ENCODE measurements at places on chromosomes 4 and X.

DNA sequence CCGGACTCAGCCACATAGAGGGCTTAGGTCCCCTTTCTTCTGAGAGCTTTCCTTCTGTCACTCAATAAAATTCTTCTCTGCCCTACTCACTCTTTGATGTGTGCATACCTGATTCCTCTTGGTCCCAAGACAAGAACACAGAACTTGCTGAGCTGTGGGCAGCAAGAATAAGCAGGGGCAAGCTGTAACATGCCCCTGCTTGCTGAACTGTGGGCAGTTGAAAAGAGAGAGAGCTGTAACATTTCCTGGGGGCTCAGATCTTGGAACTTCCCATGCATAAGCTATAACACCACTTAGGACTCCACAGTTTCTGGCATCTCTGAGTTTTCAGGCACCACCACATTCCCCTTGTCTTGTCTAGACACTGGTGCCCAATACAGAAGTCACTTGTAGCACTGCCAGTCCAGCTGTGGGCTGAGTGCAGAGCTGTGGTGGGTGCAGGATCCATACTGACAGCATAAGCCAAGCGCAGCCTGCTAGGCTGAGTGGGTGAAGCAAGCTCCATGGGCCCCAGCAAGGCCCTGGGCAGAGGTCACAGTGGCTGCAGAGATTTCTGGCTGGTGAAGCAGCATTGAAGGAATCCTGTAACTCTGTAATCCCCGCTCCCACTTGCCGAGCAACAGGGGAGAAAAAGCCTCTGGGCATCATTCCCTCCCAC, 241.2 kb downstream of the PCDH10 start:
- DNase-seq, result no peak

DNA sequence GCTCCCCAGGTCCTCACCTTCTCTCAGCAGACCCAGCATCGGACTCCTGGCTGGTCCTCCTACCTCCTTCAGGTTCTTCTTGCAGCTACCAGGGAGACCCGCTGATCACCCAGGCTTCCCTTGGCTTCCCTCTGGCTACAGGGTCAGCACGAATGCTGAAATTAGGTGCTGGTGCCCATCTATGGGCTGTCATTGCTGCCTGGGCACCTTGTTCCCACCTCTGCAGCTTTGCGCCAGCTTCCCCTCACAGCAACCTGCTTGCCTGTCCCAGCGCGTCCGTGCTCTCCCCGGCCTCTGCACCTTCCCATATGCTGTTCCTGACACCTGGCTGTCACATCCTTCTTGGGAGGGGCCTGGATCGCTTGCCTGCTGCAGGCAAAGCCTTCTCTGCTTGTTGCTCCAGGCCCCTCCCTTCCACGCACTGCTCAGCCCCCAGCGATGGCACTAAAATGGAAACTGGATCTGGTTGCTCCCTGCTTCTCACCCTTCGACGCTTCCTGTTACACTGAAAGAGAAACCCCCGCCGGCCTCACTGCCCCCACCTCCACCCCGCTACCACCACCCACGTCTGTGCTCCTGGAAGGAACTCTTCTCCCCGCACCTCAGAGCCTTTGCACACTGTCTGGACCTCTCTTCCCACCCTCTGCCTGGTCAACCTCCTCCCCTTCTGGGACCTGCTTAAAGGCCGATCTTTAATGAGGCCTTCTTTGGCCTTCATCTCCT, 22.2 kb downstream of the C4orf50 start:
- DNase-seq, result no peak

- DNase-seq, result no peak
These were observed 49.6 kb upstream of the BMP2K start for GRCh38 chr4:78726546-78726945.

DNA sequence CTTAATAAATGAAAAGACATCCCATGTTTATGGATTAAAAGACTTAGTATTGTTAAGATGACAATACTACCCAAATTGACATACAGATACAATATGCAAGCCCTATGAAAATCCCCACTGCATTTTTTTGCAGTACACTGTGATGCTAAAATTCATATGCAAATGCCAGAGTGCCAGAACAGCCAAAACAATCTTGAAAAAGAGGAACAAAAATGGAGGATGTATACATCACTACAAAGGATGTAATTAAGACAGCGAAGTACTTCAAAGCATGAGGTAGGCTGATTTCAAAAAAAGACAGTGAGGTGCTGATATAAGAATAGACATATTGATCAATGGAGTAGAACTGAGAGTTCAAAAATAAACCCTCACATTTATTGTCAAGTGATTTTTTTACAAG, 47.3 kb downstream of the SATL1 start:
- no peak for DNase-seq

GRCh38 chrX:47030339-47030738, 47.9 kb upstream of the RGN start:
- no peak for DNase-seq

DNA sequence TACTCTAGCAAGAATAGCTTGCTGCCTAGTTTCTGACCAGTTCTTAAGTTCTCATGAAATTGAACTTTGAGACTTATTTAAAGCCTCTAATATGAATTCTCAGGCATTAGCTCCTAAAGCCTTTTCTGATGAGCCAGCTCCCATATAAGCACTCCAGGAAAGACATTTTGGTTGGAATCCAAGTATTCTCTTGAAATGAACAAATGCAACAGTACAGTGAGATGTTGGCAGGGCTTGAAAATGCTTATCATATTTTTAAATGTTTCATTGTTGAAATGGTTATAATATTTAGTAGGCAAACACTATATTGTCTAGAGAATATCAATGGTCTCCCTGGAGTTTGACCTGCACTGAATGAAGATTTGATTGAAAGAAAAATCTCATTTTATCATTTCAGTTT, 240.3 kb downstream of the ANK2 start:
- no peak for DNase-seq

DNA sequence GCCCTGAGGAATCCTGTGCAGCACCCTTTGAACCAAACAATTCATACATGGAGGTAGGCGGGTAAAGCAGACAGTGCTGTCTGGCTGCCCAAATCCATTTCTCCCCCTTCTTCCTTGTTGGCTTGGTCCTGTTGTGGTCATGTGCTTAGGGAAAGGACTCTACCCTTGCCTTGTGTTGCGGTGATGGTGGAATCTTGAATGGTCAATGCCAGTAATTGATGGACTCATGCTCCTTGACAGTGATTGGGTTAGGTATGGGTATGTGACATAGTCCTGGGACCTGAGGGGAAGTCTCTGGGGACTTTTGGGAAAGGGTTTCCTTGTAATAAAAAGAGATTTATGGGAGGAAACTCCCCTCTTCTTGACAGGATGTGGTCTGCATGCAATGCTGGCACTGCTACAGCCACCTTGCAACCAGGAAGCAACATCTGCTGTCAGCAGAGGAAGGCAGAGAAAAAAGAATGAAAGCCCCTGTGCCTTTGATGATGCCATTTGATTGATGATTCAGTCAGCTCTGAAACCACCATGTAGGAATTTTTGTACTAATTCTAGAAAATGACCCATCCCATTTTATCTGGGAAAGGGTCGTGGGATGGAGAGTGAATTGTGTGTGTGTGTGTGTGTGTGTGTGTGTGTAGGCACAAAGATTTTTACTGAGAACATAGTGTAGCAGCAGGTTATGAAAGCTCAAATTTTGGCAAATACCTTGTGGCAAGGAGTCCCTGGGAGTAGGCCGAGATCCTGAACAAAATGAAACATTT, 30.0 kb upstream of the HUWE1 start:
- peak; percentile 46 for DNase-seq

Measured in stimulated activated CD8-positive, alpha-beta memory T cell treated with anti-CD3 and anti-CD28 coated beads, Interleukin-15, amount 100 ng/mL, for 4 hours (primary cell).